Cerebellar nuclear complex (tissue), 1 donor: ENCODE measurements at places on chromosomes 1 and 21.

- DNase-seq = no peak
Observed at GRCh38 chr21:31476263-31477022, 132.4 kb upstream of the TIAM1 start.

DNA sequence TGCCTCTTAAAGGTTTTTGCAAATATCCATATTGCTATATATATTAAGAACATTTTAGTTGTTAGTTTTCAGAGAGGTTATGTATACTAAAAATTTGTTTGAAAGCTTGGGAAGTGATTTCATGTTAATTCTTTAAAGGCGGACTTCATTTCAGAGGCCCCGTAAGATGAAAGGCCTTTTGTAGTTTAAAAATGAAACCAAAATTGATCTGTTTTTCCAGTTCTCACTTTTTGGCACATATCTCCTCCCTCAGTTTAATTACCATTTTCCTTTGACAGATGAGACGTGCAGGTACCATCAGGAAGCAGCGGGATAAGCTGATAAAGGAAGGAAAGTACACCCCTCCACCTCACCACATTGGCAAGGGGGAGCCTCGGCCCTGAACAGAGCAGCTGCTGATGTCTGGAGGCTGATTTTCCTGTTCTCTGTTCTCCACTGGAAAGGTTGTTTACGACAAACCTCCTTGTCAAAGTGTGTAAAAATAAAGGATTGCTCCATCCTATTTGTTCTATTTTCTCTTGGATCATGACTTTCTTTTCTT lies 8.0 kb downstream of the NDUFS5 start:
- DNase-seq = no peak

- DNase-seq = no peak
Observed at GRCh38 chr1:200181861-200182260, 154.4 kb downstream of the NR5A2 start.

- DNase-seq = no peak
Observed at GRCh38 chr1:54135436-54136120, 17.2 kb downstream of the CDCP2 start.

- no peak for DNase-seq
Observed at GRCh38 chr1:53982034-53982762, 35.8 kb downstream of the LDLRAD1 start.

- DNase-seq = no peak
Observed at GRCh38 chr1:17676387-17677060, 78.6 kb upstream of the ACTL8 start.
